HFFc6 (cell line): ENCODE measurements at places on chromosomes 13 and 19. TPM values are rescaled to one million over a fixed set of nuclear protein-coding genes. Genes with fewer than 3 reads are reported as not detected.

DNA sequence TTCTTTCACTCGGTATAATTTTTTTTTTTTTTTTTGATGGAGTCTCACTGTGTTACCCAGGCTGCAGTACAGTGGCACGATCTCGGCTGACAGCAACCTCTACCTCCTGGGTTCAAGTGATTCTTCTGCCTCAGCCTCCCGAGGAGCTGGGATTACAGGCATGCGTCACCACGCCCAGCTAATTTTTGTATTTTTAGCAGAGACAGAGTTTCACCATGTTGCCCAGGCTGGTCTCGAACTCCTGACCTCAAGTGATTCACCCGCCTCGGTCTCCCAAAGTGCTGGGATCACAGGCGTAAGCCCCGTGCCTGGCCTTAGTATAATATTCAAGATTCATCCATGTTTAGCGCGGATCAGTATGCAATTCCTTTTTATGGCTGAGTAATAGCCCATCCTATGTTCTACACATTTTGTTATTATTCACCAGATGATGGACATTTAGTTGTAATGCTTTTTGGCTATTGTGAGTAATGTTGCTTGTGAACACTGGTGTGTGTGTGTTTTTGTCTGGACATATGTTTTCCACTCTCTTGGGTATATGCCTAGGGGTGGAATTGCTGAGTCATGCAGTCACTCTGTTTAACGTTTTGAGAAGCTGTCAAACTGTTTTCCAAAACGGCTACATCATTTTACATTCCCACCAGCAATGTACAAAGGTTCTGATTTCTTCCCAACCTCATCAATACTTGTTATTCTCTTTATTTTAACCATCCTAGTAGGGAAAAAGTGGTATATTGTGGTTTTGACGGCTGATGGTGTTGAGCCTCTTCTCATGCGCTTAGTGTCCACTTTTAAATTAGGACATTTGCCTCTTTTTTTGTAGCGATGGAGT is 22.9 kb downstream of the PLEKHF1 start:
- peaks cover 28% of the 10 kb centered on the region for H3K4me1 ChIP-seq
- peaks cover 14% of the 10 kb centered on the region for H3K36me3 ChIP-seq

GRCh38 chr13:112078216-112078615 is 11.3 kb downstream of the SOX1 start:
- no peak for DNase-seq
- no peak overlapping the region for H3K4me3 ChIP-seq
- H3K36me3 ChIP-seq: no peaks in the 10 kb centered on the region
- no peak overlapping the region for H3K27ac ChIP-seq
- H3K4me1 ChIP-seq: no peaks in the 10 kb centered on the region

GRCh38 chr13:97978651-97979050 is 25.2 kb downstream of the IPO5 start:
- peaks cover 3% of the 10 kb centered on the region; the same call in 1 of the 2 replicates for H3K27me3 ChIP-seq
- peaks cover 29% of the 10 kb centered on the region for H3K36me3 ChIP-seq
- DNase-seq: peak; percentile 37
- peaks cover 56% of the 10 kb centered on the region for H3K4me1 ChIP-seq

DNA sequence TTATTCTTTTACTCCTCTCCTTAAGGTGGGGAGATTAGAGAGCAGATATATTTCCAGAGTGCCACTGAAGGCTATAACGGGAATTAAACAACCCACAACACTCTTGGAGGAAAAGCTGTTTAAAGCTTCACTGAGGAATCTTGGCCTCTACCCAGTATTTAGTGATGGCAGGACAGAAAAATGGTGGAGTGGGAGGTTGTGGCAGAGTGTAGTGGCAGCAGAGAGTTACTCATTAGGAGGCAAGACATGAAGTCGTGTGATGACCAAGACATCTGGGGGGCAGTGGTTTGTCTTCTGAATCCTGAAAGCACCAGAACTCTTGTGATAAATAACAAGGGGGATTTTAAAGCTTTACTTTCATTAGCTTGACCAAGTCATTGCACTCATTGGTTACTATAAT is 563.5 kb upstream of the SLITRK5 start:
- H3K4me3 ChIP-seq: no peak overlapping the region
- no peak overlapping the region for H3K27ac ChIP-seq
- H3K27me3 ChIP-seq: no peaks in the 10 kb centered on the region
- no peak for DNase-seq
- H3K4me1 ChIP-seq: no peaks in the 10 kb centered on the region

CEACAM5 gene
- total RNA-seq: not detected in 3 replicates

PABPC3 gene
- total RNA-seq: 0.37 to 0.45 TPM (median 0.37 TPM) in 3 replicates

AKAP11 gene
- total RNA-seq: 29.3 to 32.3 TPM (median 29.4 TPM) in 3 replicates

CBARP gene
- total RNA-seq: 8.3 to 12.8 TPM (median 9.6 TPM) in 3 replicates
